Right ventricle myocardium inferior (tissue), 1 donor: ENCODE measurements at places on chromosomes 12 and 14. TPM values are rescaled to one million over a fixed set of nuclear protein-coding genes. Genes with fewer than 3 reads are reported as not detected.

DNA sequence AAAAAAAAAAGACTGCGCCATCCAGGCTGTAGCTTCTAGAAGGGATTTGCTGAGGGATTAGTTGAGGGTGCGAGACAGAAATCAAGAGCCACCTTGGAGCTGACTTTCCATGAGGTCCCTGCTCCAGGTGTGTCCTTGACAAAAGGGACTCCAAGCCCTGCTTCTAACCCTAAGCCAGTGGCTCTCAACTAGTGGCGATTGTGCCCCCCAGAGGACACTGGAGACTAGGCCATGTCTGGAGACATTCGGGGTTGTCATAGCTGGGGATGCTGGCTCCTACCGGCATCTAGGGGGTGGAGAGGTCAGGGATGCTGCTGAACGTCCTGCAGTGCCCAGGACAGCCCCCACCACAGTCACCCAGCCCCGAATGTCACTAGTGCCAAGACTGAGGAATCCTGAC lies 40.6 kb downstream of the SPRING1 start:
- no peak for DNase-seq

DNA sequence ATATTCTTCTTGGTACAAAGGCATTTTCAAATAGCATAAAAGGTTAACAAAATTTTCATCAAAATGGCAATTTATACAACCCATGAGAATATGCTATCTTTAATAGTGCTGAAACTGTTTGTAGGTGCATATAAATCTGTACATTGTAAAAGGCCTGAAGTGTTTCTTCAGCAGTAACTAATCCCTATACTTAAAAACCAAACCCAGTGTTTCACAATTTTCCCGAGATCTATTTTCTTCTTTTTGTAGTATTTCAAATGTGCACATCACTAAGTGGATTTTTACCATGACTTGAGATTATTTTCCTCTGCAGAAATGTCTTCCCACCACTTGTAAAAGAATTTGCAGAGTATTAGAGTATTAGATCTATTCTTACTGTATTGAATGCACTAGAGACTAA lies 76.5 kb downstream of the FERMT2 start:
- no peak for DNase-seq

GRCh38 chr12:71652656-71653055 lies 11.0 kb downstream of the ZFC3H1 start:
- no peak for DNase-seq

- no peak for DNase-seq
These were observed 10.3 kb downstream of the EGLN3 start for GRCh38 chr14:33940561-33941011.

The PPFIA2 gene
- 0.35 TPM for total RNA-seq

The MDGA2 gene
- not detected for total RNA-seq

The RBMS2 gene
- total RNA-seq = 30.2 TPM

The LALBA gene
- total RNA-seq = not detected

DNA sequence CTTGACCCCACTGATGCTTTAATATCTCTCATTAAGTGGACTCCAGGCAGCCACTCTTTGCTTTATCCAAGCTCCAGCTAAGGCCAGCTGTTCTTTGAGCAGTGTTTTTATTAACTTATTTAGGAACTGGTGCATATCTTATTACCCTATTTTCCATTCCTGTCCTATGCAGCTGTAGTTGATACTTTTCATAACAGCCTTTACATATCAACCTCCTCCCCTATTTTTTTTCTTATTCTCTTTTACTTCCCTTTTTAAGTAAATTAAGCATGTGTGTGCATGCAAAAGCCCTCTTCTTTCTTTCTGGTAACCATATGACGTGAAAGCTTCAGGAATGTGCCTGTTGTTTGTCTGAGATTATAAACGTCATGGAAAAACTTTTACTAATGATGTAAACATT lies 121.2 kb downstream of the PTPRQ start:
- no peak for DNase-seq

GRCh38 chr12:68924546-68924945 lies 8.4 kb downstream of the CPM start:
- no peak for DNase-seq
